ENCODE measurements at places on chromosomes 3 and 15. TPM values are rescaled to one million over a fixed set of nuclear protein-coding genes. Genes with fewer than 3 reads are reported as not detected.

DNA sequence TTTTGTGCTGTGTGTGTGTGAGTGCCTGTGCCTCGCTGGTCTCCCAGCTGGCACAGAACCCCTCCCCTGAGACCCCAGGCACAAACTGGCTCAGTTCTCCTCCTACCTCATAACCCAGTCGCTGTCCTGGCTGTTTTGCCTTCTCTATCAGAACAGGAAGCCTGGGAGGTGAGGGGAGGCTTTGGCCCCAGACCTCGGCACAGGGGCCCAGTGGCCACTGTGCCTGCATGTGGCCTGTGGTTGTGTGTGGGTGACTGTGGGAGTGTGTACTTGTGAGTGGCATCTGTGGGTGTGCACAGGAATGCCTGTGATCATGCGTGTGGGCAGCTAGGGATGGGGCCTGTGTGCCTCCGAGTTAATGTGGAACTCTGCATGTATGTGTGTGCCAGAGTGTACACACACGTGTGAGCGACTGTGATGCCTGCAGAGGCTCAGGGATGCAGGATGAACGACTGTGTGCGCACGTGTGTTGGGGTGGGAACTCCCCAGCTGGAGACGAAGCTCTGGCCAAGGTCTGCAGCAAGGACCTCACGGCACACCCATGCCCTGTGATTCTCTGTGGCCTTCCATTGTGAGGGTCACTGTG is 32.3 kb downstream of the PSTPIP1 start:
- H3K27ac ChIP-seq = peak overlapping the region; percentile 42
- H3K36me3 ChIP-seq = no peaks in the 10 kb centered on the region
- DNase-seq = peak; percentile 49
- peaks cover 12% of the 10 kb centered on the region for H3K27me3 ChIP-seq

DNA sequence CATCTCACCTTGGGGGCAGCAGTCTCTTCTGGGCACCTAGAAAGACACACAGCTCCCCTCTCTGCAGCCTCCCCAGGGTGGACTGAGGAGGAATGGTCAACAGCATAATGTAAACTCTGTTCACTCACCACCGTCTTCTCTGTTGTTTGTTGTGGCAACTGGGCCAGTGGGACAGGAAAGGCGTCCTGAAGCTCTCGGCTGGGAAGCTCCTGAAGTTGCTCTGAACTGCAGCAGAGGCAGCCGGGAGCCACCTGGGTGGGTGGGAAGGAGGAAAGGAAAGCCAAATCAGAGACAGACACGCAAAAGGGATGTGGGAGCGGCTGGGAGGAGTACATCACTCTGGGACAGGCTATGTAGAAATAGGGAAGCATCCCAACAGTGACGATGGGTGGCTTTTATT is 52.7 kb downstream of the MYLK start:
- DNase-seq = no peak
- no peak overlapping the region for H3K27ac ChIP-seq
- H3K27me3 ChIP-seq = no peaks in the 10 kb centered on the region
- no peak overlapping the region for H3K4me3 ChIP-seq
- H3K4me1 ChIP-seq = peaks cover 11% of the 10 kb centered on the region
- peaks cover 10% of the 10 kb centered on the region for H3K36me3 ChIP-seq

GRCh38 chr3:37492977-37493471 is 318.6 kb upstream of the LRRFIP2 start:
- H3K27me3 ChIP-seq = peaks cover 3% of the 10 kb centered on the region
- H3K27ac ChIP-seq = no peak overlapping the region
- H3K4me3 ChIP-seq = no peak overlapping the region
- peaks cover 24% of the 10 kb centered on the region for H3K4me1 ChIP-seq
- peaks cover 22% of the 10 kb centered on the region for H3K36me3 ChIP-seq
- DNase-seq = no peak

DNA sequence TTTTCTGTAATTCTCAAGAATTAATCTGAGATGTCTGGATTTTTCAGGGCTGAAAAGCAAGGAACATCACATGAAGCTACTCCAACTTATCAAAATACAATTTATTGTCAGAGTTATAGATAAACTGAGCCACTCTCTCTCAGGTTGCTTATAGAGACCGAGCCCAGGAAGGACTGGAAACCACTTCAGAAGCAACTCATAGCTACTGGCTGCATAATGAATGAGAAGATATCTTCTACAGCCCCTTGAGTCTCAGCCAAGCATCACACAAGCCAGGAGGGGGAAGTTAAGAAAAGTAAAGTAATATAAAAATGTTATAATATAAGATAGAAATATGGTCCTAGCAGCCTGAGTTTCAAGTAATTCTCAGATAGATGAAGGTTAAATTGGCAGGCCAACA is 186.0 kb downstream of the TNIK start:
- H3K36me3 ChIP-seq = peaks cover 3% of the 10 kb centered on the region
- no peaks in the 10 kb centered on the region for H3K4me1 ChIP-seq
- no peak overlapping the region for H3K4me3 ChIP-seq
- no peak overlapping the region for H3K27ac ChIP-seq

DNA sequence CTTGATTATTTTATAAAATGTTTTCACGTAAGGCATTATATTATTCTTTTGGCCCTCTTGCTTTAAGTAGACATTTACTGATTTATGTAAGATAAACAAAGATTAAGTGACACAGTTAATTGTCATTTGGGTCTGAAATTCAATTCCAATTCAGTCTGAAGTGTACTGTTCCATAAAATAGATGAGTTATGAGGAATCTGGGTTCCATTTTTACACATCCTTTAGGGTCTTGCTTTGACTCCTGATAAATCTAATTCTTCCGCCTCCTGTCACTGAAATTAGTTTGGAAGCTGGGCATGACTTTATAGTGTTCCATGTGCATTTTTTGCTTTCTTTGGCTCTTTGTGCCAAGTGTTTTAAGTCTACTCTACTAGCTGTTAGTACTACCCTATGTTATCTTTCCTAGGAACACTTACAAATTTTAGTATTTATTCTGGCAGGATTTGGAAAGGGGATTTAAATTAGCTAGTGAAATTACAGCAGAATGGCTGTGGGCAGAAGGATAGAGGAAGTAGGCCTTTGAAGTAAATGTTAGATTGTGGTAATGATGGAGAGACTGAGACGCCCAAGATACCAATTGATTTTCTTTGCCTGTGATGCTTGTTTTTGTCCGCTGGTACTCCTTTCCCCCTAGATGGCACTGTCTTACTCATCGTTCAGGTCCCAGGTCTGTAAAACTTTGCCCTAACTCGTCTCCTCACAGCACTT is 14.3 kb downstream of the ARL8B start:
- peaks cover 9% of the 10 kb centered on the region for H3K36me3 ChIP-seq
- H3K4me1 ChIP-seq = peaks cover 46% of the 10 kb centered on the region
- H3K27ac ChIP-seq = peak overlapping the region; percentile 0
- H3K4me3 ChIP-seq = no peak overlapping the region
- H3K27me3 ChIP-seq = no peaks in the 10 kb centered on the region

Gene SLCO2A1
- 3.4 TPM for total RNA-seq

- no peak overlapping the region for H3K27ac ChIP-seq
- no peaks in the 10 kb centered on the region for H3K36me3 ChIP-seq
- H3K4me3 ChIP-seq = no peak overlapping the region
- H3K27me3 ChIP-seq = no peaks in the 10 kb centered on the region
- no peak for DNase-seq
Observed at GRCh38 chr3:171358881-171359198, 101.4 kb downstream of the TNIK start.

Gene RIOX2
- 22.3 TPM for total RNA-seq

DNA sequence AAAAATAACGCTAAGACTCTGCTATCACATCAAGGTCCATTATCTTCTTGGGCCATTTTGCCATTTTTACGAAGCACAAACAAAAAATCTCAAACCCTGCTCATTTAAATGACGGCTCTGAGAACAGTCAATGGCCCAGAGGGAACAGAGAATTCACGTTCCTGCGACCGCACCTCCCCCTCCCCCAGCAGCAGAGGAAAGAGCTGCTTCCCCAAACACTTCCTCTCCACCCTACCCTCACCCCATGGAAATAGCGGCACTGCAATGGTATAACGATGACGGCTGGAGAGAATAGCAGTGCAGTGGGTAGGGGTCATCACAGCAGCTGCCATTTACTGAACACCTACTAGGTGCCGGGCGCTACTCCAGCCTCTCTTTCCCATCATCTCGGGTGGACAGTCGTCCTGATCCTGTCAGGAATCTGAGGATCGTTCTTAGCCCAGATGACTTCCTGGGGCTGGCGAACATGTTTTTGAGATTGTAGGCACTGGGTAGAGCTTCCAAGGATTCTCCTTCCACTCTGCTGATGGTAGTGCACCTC is 113.3 kb downstream of the IQSEC1 start:
- H3K36me3 ChIP-seq = no peaks in the 10 kb centered on the region
- H3K27me3 ChIP-seq = no peaks in the 10 kb centered on the region
- no peak for DNase-seq
- no peak overlapping the region for H3K27ac ChIP-seq
- no peak overlapping the region for H3K4me3 ChIP-seq

DNA sequence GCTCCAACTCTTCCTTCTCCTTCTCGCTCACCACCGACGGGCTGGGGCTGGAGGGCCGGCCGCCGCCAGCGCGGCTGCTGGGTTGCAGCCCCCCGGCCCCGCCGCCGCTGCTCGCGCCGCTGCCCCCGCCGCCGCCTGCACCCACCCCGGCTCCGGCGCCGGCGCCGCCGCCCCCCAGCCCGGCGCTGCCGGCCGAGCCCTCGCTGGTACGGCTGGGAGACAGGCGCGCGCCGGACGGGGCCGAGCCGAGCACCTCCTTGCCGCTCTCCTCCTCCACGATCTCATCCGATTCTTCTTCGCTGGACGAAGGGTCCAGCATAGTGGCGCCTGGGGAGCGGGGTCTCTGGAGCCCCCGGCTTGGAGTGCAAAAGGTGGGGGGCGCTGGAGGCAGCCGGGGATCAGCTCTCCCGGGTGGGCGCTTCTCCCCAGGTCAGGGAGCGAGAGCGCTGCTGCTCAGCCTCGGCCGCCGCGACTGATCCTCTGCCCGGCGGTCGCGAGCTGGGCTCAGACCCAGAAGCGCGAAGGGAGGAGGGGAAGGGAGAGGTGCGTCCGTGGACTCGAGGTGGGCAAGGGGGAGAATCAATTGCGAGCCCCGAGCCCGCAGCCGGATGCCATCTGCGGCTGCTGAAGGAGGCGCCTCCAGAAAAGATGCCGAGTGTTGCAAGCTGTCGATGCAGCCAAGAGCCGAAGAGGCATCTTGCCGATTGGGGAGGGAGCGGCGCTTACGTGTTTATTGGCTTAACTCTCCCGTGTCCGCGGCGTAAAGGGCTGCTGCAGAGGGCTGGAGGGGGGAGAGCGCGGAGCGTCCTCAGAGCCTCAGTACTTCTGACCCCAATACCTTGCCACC is at the start of gene CADPS:
Gene CADPS (minus strand): TSS at position 706 of the 847 bp plus-strand sequence. CDS start 387 bp downstream, at position 319.
- H3K4me1 ChIP-seq = peaks cover 12% of the 10 kb centered on the region
- peak within 1 kb of the TSS; percentile 44 for H3K27ac ChIP-seq
- peak within 1 kb of the TSS; percentile 84 for H3K4me3 ChIP-seq
- H3K27me3 ChIP-seq = peaks cover 85% of the 10 kb centered on the region
- H3K36me3 ChIP-seq = no peaks in the 10 kb centered on the region

DNA sequence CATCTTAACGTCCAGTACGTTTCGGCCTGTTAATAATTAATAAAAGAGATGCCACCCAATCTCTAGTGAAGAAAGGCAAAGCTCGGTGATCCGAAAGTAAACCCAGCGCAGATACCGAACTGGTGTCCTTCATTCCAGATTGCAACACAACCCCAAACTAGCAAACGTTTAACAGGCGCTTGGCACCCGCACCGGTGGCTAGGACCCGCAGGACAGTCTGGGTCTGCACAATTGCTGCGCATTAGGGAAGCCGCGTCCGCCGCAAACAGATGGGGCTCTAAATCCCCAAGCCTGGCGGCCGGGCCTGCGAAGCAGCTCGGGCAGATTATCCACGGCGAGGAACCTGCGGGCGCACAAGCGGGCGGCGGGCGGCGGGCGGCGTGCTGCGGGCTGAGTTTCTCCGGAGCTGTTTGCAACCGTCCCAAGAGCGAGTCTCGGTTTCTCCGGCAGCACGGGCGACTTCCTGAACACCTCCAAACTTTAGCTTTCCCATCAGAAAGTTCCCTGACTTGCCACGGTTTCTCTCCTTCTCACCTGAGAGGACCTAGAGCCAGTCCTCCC is 112.1 kb upstream of the ICE2 start:
- peak overlapping the region; percentile 63 for H3K27ac ChIP-seq
- peak; percentile 75 for DNase-seq
- H3K36me3 ChIP-seq = no peaks in the 10 kb centered on the region

DNA sequence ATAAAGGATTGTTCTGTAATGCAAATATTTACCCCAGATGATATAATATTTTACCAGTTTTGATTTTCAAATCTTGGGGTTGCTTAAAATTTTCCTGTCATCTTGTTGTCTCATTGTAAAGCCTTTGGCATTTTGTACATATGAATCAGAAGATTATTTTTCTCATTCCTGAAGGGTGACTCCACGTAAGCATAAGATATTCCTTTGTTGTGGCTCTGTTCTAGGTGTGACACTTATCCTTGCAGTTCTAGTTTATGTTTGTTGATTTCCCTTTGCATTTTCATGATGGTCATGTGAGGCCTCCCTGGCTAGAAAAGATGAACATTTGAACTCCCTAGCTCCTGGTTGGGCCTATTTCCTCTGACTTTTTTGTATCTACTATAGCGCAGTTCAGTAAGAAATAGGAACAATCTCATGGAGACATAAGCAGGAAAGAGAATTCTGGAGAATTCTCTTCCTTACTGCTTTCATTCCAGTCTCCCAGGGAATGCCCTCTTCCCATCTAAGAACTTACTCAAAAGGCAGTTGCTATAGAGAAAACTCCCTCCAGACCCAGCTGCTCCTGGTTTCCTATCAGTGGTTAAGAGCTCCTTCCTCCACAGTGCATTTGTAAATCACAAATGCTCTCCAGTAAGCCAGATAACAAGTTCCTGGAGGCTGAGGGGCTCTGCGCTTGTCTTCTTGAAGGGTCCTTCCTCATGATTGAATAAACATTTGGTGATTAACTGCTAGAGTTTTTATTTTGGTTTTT is 124.7 kb downstream of the WNT5A start:
- no peak overlapping the region for H3K4me3 ChIP-seq
- no peaks in the 10 kb centered on the region for H3K36me3 ChIP-seq
